ENCODE measurements at places on chromosomes 7 and 10.
A peak's percentile ranks its signal among the peaks of the same experiment; 100 is the strongest.

- DNase-seq = no peak
Observed at GRCh38 chr7:50396856-50397255, 53.3 kb downstream of the FIGNL1 start.

GRCh38 chr10:121409466-121410104 lies 188.7 kb downstream of the FGFR2 start:
- DNase-seq = no peak

DNA sequence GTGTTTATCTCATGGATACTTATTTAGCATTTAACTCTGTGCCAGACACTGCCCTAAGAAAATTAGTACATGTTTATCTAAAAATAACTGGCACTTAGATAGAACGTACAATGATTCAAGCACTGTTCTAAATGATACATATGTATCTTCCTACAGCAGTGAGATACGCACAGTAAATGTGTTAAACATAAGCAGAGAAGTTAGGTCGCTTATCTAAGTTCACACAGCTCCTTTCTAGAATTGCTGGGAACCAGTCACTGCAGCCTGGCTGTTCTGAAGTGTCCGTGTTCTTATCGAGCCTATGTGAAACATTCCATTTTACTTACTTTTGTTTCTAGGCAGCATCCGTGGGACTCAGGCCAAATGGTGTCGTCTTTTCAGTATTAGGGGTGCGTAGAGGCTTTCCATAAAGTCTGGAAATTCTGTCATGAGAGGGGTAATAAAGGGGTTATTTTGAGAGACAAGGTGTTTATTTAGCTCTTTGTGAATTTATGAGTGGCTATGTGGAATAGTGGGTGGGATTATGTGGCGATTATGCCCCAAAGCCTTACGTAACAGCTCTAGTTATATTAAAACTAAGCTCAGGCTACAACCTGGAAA lies 186.9 kb downstream of the SND1 start:
- no peak for DNase-seq

DNA sequence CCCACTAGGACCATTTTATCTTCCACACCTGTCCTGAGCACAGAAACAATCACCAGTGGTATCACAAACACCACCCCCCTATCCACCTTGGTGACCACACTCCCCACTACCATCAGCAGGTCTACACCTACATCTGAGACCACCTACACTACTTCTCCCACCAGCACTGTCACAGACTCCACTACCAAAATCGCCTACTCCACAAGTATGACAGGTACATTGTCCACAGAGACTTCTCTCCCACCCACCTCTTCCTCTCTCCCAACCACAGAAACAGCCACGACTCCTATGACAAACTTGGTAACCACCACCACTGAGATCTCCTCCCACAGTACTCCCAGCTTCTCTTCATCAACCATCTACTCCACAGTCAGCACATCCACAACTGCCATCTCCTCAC lies 3.3 kb downstream of the MUC3A start:
- DNase-seq = no peak

GRCh38 chr10:5545011-5545410 lies 20.2 kb downstream of the CALML3 start:
- no peak for DNase-seq

GRCh38 chr7:106657085-106657991 lies 3.6 kb downstream of the CCDC71L start:
- DNase-seq = no peak

DNA sequence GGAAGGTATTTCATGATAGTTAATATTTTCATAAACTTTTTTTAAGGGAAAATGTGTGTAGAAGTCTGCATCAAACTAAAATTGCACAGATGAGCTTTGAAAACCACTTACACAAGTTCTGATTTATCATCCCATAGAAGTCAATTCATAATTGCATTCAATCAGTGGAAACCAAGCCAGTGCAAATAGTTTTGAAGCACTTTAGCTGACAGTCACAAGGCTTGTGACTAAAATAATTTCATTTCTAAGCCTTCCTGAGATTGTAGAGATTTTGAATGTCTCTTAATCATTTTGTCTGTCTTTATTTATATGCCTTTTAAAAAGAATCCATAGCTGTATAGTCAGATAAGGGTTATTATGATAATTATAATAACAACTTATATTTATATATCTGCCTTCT lies 41.4 kb downstream of the EXOC4 start:
- no peak for DNase-seq

GRCh38 chr10:68471586-68472408 lies at the start of gene DNA2:
DNA2 (minus strand) TSS chr10:68471973; CDS start chr10:68471864, 109 bp downstream.
- DNase-seq = peak; percentile 50

DNA sequence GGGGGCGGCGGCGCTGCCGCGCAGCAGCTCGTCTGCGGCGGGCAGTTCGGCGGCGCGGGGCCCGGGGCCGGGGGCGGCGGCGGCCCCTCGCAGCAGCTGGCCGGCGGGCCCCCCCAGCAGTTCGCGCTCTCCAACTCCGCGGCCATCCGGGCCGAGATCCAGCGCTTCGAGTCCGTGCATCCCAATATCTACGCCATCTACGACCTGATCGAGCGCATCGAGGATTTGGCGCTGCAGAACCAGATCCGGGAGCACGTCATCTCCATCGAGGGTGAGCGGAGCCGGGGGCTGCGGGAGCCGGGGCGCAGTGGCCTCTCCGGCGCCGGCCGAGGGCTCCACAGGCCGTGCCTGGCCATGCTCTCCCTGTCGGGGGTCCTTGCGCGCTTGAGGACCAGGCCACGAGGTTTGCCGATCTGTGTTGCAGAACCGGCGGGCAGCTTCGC lies 548 bp downstream of the AGAP3 start:
- DNase-seq = no peak

GRCh38 chr7:38746438-38746837 lies 115.3 kb upstream of the AMPH start:
- DNase-seq = no peak

- DNase-seq = no peak
Observed at GRCh38 chr7:98315318-98315993, 34.0 kb downstream of the BRI3 start.

DNA sequence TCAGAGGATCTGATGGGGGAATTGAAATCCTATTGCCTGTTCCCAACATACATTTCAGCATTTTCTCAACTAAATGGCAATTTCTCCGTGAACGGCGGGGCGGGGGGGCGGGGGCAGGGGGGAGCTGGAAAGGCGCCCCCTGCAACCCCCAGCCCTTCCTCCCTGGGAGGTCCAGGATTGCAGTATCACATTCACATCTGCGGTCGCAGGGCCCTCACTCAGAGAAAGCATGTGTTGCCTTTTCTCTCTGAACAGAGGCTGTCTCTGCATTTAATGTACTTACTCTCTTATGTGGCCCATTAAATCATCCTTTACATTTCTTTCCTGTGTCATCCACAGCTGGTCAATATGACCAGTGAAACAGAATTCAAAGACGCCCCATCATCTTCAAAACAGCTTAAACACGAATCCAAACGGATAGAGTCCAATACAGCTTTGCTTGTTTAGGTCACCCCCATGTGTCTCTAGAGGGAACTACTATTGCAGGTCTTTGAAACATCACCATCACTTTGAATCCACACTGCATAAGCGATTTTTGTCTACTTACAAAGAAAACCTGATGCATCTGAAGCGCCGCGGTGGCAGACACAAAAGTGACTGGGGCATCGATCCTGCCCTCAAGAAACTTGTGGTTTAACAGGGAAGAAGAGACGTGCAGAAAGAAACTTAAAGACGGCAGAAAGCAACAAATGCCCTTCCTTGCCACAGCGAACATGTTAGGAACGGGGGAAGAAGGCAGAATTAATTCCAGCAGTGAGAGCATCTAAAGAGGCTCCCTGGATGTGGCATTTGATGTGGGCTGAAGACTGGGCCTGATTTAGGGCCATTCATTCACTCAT lies 17.0 kb upstream of the ECHDC3 start:
- no peak for DNase-seq

- DNase-seq = no peak
Observed at GRCh38 chr7:131338173-131338572, 10.5 kb downstream of the MKLN1 start.

- DNase-seq = no peak
Observed at GRCh38 chr10:76311752-76312636, 880.6 kb downstream of the LRMDA start.

DNA sequence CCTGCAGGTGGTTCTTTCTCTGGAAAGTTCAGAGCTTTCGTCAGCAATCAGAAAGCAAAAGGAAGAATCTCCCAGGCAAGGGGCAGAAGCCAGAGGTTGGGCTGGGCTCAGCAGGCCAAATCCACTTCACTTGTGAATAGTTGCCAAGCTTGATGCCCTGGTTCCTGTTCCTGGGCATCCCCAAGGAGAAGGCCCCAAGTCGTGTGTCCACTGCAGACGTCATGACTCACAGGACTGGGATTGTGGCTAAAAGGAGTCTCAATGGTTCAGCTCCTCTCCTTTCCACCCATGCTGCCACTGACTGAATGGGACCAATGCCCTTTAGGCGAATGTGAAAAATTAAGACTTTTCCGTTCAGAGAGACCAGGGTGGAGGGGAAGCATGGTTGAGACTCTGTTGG lies 38.6 kb upstream of the TRIM8 start:
- no peak for DNase-seq

DNA sequence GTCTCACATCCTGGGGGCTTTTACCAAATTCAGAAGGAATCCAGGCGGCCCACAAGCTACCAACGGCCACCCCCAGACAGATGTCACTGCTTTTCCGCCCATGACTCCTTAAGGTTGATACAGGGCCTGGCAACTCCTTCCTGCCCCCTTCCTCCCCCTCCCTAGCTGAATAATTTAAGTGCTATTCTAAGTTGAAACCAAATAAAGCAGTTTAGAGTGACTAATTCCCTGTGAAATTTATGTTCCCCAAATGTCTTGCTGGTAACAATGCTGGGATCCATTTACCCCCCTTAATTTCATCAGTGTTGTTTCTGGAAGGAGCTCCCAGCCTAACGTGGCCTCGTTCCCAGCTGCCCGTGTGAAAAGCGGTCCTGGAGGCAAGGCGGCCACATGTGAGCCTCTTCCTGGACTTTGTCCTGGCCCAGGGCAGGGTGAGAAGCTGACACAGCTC lies 109.6 kb downstream of the TMEM130 start:
- DNase-seq = no peak

GRCh38 chr10:100728928-100729861 lies 16.2 kb upstream of the PAX2 start:
- no peak for DNase-seq

- DNase-seq = no peak
Observed at GRCh38 chr10:122145113-122145512, 126.0 kb upstream of the BTBD16 start.

GRCh38 chr10:50604049-50604640 lies 19.6 kb downstream of the SGMS1 start:
- DNase-seq = no peak

- DNase-seq = no peak
Observed at GRCh38 chr7:155496267-155497005, 38.5 kb downstream of the EN2 start.

- DNase-seq = no peak
Observed at GRCh38 chr7:24896031-24896501, 83.9 kb downstream of the OSBPL3 start.

DNA sequence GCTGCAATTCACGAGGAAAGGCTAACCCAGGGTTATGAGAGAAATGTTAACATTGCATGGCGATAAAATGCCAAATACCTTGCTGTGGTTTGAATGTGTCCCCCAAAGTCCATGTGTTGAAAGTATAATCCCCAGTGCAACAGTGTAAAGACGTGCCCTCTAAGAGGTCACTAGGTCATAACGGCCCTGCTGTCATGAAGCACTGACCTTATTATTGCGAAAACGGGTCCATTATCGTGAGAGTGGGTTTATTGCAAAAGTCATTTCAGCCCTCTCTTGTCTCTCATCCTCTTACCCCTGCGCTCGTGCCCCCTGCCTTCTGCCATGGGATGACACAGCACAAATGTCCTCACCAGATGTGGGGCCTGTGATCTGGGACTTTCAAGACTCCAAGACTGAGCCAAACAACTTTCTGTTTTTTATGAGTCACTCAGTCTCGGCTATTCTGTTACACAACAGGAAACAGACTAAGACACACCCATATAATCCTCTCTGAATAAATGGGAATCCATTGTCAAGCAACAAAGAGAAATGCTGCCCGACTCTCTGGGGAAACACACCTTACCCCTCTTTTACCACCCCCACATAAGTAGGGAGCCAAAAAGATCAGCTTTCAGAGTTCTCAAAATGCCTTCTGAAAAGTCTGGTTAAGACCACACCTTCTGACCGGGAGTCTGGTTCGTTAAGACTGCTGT lies 73.1 kb upstream of the UCN3 start:
- no peak for DNase-seq

DNA sequence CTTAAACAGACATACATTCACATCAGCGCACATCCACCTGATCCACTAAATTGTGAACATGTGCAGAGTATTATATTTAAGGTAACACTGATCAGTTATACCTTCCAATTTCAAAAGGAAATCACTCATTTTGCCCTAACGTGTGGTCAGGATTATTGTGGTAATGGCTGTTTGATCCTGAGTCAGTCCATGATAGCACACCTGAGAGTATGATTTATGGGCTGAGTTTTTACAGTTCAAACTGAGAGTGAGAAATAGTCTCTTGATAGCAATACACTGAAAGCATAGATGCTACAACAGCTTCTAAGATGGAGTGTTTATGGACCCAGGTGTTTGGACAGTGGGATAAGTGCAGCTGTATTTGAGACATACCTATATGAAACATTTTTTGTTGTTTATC lies 96.7 kb downstream of the KIF20B start:
- DNase-seq = no peak

DNA sequence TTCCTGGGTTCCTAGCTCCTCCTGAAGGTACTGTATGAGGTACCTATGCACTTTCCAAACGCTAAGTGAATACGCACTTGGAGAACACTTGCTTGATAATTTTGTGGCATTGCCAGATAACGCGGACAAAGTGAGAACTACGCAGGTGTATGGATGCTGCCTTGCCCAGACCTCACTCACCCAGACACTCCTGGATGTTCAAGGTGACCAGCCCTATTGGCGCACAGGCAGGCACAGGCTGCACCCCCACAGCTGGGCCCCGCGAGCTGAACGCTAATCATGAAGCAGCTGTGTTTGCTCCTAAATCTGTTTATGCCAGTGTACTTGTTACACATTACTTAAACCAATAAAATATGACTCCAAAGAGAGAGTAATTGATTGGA lies 27.3 kb downstream of the DIP2C start:
- no peak for DNase-seq

DNA sequence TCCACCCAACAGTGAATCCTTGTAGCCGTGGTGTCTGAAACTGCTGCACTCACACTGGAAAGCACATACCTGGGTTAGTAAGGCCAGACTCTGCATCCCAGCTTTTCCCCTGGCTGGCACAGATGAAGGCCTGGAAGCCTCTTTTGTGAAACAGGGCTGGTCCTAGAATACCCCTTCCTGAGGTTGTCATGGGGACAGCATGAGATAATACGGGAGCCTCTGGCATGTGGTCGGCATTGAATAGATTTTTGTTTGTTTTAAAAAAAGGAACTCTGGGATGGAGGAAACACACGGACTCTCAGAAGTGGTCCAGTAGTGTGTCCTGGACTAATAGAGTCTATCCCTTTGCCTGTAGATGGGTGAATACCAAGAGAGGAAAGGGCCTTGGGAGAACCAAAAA lies 129.7 kb downstream of the TMEM178B start:
- no peak for DNase-seq

- DNase-seq = no peak
Observed at GRCh38 chr10:18005781-18006456, 54.2 kb downstream of the SLC39A12 start.

- DNase-seq = no peak
Observed at GRCh38 chr7:157863906-157864810, 527.4 kb downstream of the DNAJB6 start.
